ENCODE measurements at places on chromosomes 7 and 10. TPM values are rescaled to one million over a fixed set of nuclear protein-coding genes. Genes with fewer than 3 reads are reported as not detected.

Gene BMPR1A
- 15.7 TPM for total RNA-seq

Gene KCP
- 0.47 TPM for total RNA-seq

Gene LRRC61
- total RNA-seq, result 24.4 TPM

Gene NPSR1
- total RNA-seq, result not detected

Gene OR2A42
- total RNA-seq, result not detected

Gene LFNG
- total RNA-seq, result 30.1 TPM

Gene PRPS1L1
- not detected for total RNA-seq

Gene TEX36
- total RNA-seq, result not detected

Gene REEP3
- 72.0 TPM for total RNA-seq

Gene CNNM1
- total RNA-seq, result under 0.01 TPM

Gene ITGB8
- 15.1 TPM for total RNA-seq

Gene CYREN
- total RNA-seq, result 56.5 TPM

Gene TMEM60
- total RNA-seq, result 20.1 TPM

Gene NEUROD6
- not detected for total RNA-seq

Gene OR13A1
- total RNA-seq, result not detected

Gene CLCN1
- total RNA-seq, result not detected

Gene NUTM2E
- not detected for total RNA-seq

Gene TBXAS1
- 0.57 TPM for total RNA-seq

Gene SLC16A12
- total RNA-seq, result not detected

Gene PRPF18
- 19.2 TPM for total RNA-seq

Gene LIPF
- not detected for total RNA-seq

Gene UCN3
- not detected for total RNA-seq

Gene TMEM270
- total RNA-seq, result not detected

Gene CALHM2
- total RNA-seq, result 2.3 TPM

Gene VSIR
- 10.1 TPM for total RNA-seq

Gene SPDYE11
- total RNA-seq, result not detected

Data from hair follicular keratinocyte (primary cell).